ENCODE measurements at places on chromosomes 2 and 18.

DNA sequence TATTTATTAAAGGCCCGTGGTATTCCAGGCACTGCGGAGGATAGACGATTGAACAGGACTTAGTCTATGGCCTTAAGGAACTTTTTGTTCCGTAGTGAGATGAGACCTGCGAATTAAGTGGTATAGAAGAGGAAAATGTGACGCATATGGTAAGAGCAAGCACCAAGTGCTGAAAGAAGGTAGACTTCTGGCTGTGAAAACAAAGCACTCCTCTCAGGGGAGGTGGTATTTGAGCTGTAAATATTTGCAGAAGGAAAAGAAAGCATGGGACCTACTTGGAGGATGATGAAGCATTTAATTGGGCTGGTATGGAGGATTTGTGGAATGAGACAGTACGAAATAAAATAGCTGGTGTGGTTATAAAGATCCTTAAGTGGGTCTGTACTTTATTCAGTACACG, 62.5 kb downstream of the GPR39 start:
- DNase-seq = no peak

GRCh38 chr2:241947876-241948275, 78.3 kb downstream of the RTP5 start:
- no peak for DNase-seq

DNA sequence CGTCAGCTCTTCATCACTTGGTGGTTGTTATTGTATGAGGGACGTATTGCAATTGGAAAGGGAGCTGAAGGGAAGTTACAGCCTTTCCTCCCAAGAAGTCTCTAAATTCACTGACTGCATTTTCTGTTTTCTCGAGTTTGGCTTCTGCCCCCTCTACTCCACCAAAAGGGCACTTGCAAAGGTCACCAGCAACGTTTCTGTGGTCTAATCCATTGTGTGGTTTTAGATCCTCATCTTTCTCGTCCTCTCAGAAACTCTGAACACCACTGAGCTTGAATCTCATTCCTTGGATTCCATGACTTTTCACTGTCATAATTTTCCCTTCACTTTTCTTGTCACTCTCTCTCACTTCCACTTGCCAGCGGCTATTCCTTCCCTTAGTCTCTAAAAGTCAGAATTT, 308.0 kb downstream of the AFF3 start:
- DNase-seq = no peak

DNA sequence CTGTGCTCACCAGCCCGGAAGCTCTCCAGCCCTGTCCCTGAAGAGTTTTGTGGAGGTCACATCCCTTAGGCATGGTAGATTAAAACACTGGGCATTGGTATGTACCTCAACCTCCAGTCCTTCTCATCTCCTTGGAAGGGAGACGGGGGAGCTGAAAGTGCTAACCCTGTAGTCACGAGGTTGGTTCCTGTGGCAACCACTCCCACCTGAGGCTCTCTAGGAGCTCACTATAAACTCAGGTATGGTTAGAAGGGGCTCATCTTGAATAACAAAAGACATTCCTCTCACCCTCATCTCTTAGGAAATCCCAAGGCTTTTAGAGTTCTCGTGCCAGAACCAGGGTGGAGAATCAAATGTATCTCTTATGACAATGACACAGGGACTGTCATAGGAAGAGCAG, 43.0 kb upstream of the MGAT4A start:
- no peak for DNase-seq

- DNase-seq = no peak
These were observed 235.8 kb downstream of the ATAD2B start for GRCh38 chr2:23691106-23691470.

- no peak for DNase-seq
These were observed 68.6 kb upstream of the LPIN2 start for GRCh38 chr18:3081584-3081991.

DNA sequence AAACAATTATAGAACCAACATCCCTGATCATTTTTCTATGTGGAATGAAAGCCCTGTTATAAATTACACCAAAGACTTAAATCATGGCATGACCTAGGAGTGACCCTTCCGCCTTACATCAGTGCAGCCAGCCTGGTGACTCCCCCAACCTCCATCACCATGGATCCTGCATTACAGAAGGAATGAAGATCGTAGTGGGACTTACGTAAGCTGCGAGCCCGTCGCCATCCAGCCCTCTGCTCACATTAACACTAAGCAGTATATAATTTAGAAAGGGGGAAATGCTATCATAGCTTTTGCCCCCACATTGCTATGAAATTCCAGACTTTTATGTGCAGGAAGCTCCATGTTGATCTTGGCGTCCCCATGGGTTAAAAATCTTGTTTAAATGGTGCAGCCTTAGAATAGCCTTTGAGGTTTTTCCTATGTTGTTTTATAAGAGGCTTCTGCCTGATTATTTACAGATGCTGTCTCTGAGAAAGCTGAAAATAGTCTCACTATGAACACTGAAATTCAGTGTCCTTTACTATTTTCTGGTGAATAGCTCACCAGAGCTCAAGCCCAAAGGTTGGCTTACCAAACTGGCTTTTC, 76.3 kb downstream of the COLEC12 start:
- no peak for DNase-seq

DNA sequence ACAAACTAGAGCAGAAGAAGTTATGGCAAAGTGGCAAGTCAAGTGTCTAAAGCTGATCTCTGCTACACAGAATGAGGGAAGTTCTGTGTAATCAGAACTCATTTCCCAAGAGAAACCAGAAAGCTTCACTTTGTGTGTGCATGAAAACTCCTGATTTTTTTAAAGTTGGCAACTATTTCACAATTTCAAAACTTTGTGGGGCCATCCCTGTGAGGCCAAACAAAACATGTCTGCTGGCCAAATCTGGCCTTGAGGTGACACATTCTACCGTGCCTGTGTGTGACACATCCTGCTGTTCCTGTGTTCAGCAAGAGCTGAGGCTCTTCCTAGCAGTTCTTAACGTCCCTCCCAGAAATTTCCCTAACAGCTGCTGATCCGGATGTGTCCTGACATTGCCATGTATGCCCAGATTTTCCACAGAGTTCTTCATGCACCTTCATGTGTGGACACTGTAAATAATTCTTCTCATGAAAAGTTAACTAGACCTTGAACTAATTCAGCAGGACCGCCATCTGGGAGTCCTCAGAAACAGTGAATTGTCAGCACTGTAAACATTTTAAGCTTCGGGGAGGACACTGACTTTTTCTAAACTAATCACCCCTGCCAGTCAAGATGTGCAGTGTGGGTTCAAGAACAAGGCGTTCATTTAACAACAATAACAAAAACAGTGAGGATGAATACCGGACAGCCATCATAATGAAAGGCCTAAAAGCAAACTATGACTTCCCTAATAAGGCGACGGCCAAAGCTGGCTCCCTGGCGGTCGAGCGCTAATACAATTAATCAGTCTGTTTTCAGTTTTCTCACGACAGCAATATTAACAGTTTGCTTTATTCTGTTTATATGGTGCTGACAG, 99.0 kb downstream of the PLEKHM3 start:
- DNase-seq = no peak

- no peak for DNase-seq
These were observed 277.3 kb downstream of the GALR1 start for GRCh38 chr18:77526962-77527361.

- DNase-seq = no peak
These were observed 59.8 kb downstream of the GLS start for GRCh38 chr2:190940454-190940853.

All from stimulated activated CD4-positive, alpha-beta T cell treated with anti-CD3 and anti-CD28 coated beads, TNF-alpha, amount 100 ng/mL, for 4 hours (primary cell).